ENCODE measurements at places on chromosomes 1 and 21.

GRCh38 chr1:248277876-248278275 lies at the start of gene OR2T33:
TSS of gene OR2T33 (minus strand) at chr1:248277976. CDS start at chr1:248273814, 4,162 bp downstream.
- DNase-seq = no peak

DNA sequence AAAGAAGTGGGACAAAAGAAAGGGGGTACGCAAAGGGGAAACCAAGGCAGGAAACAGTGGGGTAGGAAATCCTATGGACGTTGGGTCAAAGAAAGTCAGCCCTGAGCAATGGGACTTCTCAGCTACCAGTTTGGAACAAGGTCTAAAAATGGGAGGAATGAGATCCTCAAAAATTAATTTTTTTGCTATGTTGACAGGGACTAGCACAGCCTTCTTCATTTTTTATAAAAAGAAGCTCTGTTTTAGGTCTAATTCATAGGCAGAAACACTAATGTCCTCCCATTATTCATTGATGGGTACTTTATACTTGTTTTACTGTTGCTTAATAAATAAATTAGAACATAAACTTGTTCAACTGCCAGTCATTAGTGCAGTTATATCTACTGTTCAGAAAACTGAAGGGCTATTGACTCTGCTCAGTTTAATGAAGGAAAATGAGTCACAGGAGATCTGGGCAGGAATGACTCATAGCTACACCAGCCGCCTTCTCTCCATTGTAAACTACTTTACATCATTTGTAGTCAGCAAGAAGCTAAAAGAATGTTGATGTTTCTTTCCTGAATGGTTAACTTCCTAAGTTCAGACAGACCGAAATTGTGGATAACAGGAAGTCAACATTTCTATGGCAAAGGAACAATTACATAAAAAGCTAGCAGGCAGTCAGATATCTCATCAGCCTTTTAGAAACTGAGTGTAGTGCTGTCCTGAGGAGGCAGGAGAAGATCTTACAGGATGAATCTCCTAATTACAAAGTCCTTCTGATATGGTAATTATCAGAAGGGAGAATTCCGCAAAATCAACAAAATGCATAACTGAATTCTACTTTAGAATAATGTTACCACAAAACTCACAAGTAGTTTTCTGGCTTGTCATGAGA lies 356.4 kb upstream of the PKN2 start:
- DNase-seq = no peak

DNA sequence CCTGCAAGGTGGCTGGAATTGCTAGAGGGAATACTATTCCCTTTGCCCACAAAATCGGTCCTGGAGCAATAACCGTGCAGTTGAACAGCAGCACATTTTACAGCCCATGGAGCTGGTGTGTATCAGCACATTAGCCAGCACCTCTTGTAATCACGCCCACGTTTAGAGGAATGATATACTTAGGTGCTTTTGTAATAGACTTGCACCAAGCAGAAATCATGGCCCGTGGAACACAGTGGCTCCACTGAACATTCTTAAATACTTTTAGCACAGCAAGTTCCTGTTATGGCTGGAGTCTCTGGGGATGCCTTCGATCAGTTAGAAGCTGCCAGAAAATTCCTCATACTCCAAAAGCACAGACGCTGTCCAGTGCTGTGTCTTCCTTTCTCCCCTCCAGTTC lies 218.1 kb upstream of the FAM78B start:
- no peak for DNase-seq

- no peak for DNase-seq
These were observed 5.3 kb upstream of the RLF start for GRCh38 chr1:40155910-40156309.

DNA sequence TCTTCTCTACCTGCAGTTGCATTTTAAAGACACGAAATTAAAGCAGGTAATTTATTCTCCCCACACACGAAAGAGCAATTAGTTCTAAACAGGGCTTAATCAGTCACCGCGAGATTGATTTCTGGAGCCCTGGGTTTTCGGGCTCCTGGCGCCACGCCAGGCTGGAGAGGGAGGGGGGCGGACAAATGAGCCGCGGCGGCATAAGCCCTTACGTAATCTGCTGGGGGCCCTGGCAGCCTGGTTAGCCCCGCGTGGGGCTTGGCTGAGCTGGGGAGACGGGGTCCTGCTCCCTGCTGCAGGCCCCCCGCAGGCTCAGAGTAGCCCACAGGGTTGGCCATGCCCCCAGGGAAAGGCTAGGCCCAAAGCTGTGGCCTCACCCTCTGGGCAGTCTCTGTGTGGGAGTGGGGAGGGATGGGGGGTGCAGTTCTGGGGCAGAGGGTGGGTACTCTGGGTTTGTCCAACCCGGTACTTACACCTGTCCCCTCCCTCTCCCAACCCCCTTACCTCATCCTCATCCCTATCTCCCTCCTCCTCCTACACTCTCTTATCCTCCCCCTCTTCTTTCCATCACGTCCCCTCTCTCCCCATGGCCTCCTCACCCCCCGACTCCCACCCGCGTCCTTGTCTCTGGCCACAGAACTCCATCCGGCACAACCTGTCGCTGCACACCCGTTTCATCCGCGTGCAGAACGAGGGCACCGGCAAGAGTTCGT lies 19.9 kb downstream of the FOXO6 start:
- peak; percentile 91 for DNase-seq

- no peak for DNase-seq
These were observed 1.6 kb upstream of the PADI4 start for GRCh38 chr1:17306407-17306806.

- DNase-seq = no peak
These were observed 29.4 kb upstream of the PPP2R5A start for GRCh38 chr1:212255705-212256307.

GRCh38 chr1:154715385-154715784 lies 107.4 kb upstream of the ADAR start:
- DNase-seq = no peak

DNA sequence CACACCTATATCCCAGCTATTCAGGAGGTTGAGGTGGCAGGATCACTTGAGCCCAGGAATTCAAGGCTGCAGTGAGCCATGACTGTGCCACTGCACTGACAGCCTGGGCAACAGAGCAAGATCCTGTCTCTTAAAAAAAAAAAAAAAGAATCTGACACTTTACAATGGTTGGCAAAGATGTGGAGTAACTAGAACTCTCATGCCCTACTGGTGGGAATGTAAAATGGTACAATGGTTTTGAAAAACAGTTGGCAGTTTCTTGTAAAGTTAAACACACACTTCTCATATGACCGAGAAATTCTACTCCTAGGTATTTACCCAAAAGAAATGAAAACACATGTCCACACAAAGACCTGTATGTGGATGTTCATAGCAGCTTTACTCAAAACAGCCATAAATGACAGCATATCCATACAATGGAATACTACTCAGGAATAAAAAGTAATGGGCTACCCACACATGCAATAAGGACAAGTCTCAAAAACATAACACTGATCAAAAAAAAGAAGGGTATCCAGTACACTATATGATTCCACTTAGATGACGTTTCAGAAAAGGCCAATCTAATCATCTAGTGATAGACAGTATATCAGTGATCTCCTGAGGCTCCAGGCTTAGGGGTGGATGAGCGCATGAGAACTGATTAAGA lies 58.1 kb downstream of the HLCS start:
- no peak for DNase-seq

DNA sequence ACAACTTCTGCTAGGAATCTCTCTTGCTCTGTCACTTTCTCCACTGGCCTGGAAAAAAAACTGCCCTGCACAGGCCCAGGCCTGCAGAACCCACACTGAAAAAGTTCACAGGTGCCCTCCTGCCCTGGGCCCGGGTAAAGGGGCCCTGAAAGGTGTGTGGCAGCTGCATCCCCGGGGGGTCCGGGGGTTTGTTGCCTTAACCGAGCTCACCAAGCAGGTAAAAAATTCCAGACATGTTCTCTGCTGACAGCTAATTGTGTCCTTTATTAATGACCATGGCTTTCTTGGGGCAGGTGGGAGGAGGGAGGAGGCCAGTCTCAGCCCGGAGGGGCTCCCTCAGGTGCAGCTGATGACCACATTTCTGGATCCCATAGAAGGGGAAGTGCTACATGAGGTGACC lies 122.9 kb downstream of the LACTBL1 start:
- no peak for DNase-seq

GRCh38 chr1:242240691-242241090 lies 241.8 kb upstream of the MAP1LC3C start:
- DNase-seq = no peak

DNA sequence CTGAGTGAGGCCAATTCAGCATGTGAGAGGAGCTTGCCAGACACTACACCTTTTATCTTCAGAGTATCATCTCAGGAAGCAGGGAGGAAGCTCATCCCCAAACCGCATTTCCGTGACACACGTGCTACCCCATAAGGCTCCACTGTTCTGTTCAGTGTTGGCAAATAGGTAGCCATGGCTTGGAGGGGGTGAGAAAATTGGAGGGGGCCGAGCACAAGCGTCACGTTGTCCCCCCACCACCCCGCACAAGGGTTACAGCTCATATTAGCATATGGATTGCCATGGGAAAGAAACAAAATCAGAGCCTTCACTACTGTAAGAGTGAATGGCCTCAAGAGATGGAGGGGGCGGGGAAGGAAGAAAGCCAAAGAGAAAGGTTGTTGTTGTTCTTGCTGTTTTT lies 46.7 kb downstream of the OLIG1 start:
- no peak for DNase-seq

GRCh38 chr1:53725238-53725689 lies 13.7 kb downstream of the GLIS1 start:
- DNase-seq = no peak

GRCh38 chr1:15500184-15501178 lies 23.5 kb downstream of the CASP9 start:
- no peak for DNase-seq

- DNase-seq = peak; percentile 84
These were observed 16.4 kb upstream of the CGN start for GRCh38 chr1:151494741-151495281.

DNA sequence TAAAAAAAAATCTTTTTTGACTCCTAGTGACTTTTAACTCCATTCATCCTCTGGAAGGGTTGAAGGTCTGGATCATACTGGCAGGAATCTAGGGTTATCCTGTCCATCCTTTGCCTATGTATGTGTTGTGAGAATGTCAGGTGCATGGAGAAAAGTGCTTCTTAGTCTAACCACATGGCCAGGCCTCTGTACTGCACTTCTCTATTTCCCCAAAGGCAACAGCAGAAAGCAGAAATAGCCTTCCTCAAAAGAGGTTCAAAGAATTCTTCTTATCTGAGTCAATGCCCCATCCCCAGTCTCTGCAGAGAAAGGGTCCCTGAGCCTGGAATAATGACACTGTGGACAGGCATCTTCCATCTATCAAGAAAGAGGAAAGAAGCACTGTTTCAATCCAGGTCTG lies 85.7 kb upstream of the CD34 start:
- no peak for DNase-seq

- DNase-seq = no peak
These were observed 5.2 kb upstream of the OXCT2 start for GRCh38 chr1:39776400-39776713.

DNA sequence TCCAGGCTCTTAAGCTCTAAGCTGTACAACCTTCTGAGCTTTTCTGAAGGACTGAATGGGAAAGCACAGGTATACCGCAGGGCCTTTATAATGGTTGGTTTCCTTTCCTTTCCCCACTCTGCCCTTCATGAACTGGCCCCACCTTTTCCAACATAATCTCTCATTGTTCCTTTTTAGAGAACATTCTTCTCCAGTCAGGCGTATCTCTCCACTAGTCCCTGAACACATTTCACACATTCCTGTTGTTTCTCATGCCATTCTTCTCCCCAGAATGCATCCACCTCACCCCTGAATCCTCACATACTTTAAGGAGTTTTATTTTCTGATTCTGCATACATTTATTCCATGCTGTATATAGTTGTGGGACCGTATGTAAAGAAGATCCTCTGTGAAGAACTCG lies 41.3 kb downstream of the PGM1 start:
- no peak for DNase-seq

GRCh38 chr1:74773582-74773981 lies 40.6 kb downstream of the TYW3 start:
- no peak for DNase-seq

DNA sequence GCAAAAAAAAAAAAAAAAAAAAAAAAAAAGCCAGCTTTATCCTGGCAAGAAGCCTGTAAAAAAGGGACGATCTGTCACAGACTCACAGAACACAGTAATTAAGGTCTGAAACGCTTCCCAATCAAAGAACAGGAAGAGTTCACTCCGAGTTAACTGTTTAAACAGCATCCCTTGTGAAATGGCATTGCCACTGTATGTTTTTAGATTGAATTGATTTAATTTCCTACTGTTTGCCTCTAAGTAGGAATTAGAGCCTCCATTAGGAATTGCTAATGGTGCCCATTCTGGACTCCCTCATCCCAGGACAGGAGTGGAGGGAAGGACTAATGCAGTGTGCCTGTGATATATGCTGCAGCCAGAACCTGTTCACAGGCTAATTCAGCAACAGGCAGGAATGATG lies 370.8 kb downstream of the RWDD3 start:
- DNase-seq = peak; percentile 47

DNA sequence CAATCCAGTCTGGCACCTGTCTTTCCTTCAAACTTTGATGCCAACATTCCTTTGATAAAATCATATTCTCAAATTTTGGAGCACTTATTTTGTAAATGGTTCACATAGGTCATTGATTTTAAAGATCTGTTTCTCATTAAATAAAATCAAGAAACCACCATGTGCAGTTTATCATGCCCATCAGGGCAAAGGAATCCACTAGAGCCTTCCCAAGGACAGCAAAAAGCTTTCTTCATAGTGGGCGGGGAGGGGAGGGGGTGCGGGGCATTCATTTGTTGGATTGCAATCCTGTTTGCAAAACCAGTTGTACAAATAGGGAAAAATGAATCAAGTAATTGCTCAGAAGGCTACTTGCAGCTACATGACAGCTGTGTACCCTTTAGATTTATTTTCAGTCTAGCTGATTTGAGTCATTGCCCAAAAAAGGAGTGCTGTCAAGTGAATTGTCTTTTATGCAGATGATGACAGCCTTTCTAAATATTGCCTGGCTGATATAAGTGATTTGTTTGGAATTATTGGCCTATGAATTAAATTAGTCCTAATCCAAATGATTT lies 23.0 kb downstream of the LRRC8B start:
- DNase-seq = peak; percentile 39

GRCh38 chr1:7960165-7960564 lies 1.3 kb upstream of the PARK7 start:
- DNase-seq = no peak

DNA sequence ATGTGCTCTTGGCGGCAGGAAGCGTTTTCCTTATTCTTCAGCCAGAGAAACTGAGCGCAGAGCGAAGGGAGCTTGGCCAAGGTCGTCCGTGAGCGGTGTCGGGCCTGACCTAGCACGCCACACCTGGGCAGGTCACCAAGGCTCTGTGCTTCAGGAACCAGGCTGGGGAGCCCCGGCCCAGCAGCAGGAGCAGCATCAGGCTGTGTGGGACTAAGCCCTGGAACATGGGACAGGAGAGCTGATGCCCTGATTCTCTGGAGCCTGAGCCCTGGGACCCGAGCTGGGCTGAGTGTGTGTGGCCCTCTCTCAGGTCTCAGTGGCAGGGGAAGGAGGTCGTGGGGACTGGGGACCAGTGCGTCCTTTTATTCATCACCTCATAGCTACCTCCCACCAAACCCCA lies 65.2 kb upstream of the ABCG1 start:
- no peak for DNase-seq

GRCh38 chr1:211610779-211611556 lies 32.0 kb upstream of the SLC30A1 start:
- peak; percentile 81 for DNase-seq

All from NCI-H2171 treated with DMSO at 0.1 percent for 48 hours (cell line).